ENCODE measurements at places on chromosomes 2 and 18. TPM values are rescaled to one million over a fixed set of nuclear protein-coding genes. Genes with fewer than 3 reads are reported as not detected.

The ZNF397 gene
- total RNA-seq, result 5.7 TPM

The NEB gene
- 1.5 TPM for total RNA-seq

The LIMS3 gene
- total RNA-seq, result 1.1 TPM

The NAT8 gene
- not detected for total RNA-seq

The SGPP2 gene
- not detected for total RNA-seq

The ALLC gene
- not detected for total RNA-seq

The ARHGAP28 gene
- 1.7 TPM for total RNA-seq

The IL1RL2 gene
- total RNA-seq, result 0.33 TPM

The CNGA3 gene
- not detected for total RNA-seq

The LAPTM4A gene
- 122 TPM for total RNA-seq

The ITPRIPL1 gene
- total RNA-seq, result under 0.01 TPM

The NEURL3 gene
- total RNA-seq, result under 0.01 TPM

The IDH1 gene
- total RNA-seq, result 182 TPM

The CACNB4 gene
- total RNA-seq, result 0.67 TPM

The LOXHD1 gene
- total RNA-seq, result not detected

The TGFA gene
- total RNA-seq, result under 0.01 TPM

The TMEM198 gene
- 2.8 TPM for total RNA-seq

The CD8B2 gene
- total RNA-seq, result not detected

The DUSP2 gene
- total RNA-seq, result 1.7 TPM

The GAD1 gene
- total RNA-seq, result 0.46 TPM

The FEV gene
- total RNA-seq, result not detected

The IL36G gene
- total RNA-seq, result not detected

The DGKD gene
- total RNA-seq, result 13.1 TPM

The C2orf92 gene
- 2.1 TPM for total RNA-seq

The SERPINB3 gene
- total RNA-seq, result not detected

The ST8SIA3 gene
- total RNA-seq, result not detected
